ENCODE measurements at places on chromosomes 1 and 21. TPM values are rescaled to one million over a fixed set of nuclear protein-coding genes. Genes with fewer than 3 reads are reported as not detected.

- no peak for DNase-seq
- no peaks in the 10 kb centered on the region for H3K4me1 ChIP-seq
- no peaks in the 10 kb centered on the region for H3K27me3 ChIP-seq
- H3K36me3 ChIP-seq = no peaks in the 10 kb centered on the region
- no peak overlapping the region for H3K27ac ChIP-seq
Observed at GRCh38 chr1:218536296-218536986, 191.3 kb downstream of the TGFB2 start.

The PRAMEF9 gene
- total RNA-seq = not detected

GRCh38 chr1:201511396-201511940 is 4.5 kb upstream of the CSRP1 start:
- H3K27ac ChIP-seq = no peak overlapping the region
- H3K27me3 ChIP-seq = no peaks in the 10 kb centered on the region
- H3K4me3 ChIP-seq = no peak overlapping the region
- H3K4me1 ChIP-seq = peaks cover 8% of the 10 kb centered on the region
- DNase-seq = no peak

- H3K27me3 ChIP-seq = peaks cover 21% of the 10 kb centered on the region
- no peak overlapping the region for H3K27ac ChIP-seq
- no peak for DNase-seq
- H3K36me3 ChIP-seq = no peaks in the 10 kb centered on the region
- H3K4me3 ChIP-seq = no peak overlapping the region
Observed at GRCh38 chr1:208242941-208243526, 1.1 kb downstream of the PLXNA2 start.

The KRTAP21-2 gene
- not detected for total RNA-seq

DNA sequence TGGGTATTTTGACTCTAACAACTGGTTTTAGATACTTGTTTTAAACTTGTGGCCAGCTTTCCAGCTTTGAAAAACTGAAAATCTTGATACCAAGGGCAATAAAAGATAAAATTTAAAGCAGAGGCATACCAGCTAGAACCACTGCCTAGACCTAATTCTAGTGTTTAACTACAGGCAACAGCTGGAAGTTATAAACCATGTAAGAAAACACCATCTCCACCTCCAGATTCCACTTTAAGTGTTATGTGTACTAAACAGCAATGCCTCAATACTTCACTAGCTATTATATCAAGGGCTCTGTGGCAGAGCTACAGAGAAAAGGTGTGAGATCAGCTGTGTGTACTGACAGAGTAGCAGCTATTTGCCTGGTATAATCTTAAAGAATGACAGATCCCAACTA is 69.5 kb downstream of the LPAR3 start:
- DNase-seq = no peak
- no peaks in the 10 kb centered on the region for H3K36me3 ChIP-seq
- H3K4me1 ChIP-seq = no peaks in the 10 kb centered on the region
- no peak overlapping the region for H3K27ac ChIP-seq

The C21orf58 gene
- 13.4 TPM for total RNA-seq

DNA sequence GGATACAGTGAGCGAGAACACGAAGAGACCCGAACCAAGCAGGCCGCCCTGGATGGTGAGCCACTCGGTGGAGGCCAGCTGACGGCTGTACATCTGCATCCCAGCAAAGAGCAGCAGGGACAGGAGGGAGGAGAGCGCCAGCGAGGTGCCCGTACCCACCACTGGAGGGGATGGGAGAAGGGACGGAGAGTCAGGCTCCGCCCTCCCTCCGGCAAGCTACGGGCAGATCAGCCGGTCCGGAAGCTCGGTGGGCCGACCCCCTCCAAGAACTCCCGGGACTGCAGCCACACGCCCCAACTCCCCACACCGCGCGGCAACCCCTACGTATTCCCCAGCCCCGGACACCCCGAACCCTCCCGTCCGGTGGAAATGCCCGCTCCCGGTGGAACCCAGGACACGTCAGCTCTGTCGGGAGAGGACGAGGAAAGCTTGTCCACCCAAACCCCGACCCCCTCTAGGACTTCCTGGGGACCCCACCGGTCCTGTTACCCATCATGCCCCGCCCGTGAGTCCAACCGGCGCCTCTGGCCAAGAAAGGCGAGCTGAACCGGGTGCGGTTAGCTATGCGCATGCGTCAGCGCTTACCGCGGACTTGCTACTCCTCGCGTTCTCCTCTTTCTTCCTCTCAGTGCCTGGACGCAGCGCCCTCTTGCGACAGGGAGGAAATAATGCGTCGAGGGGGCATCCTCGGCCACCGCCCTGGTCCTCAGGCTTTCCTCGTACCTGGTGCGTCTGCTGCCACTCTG is at the start of gene KRTCAP2:
Gene KRTCAP2 (minus strand): TSS at position 573 of the 746 bp plus-strand sequence. CDS start 80 bp downstream, at position 493.
- H3K4me1 ChIP-seq = peaks cover 41% of the 10 kb centered on the region
- peaks cover 27% of the 10 kb centered on the region for H3K36me3 ChIP-seq
- peak within 1 kb of the TSS; percentile 94 for H3K27ac ChIP-seq
- peak within 1 kb of the TSS; percentile 97 for H3K4me3 ChIP-seq
- peak; percentile 91 for DNase-seq
- H3K27me3 ChIP-seq = no peaks in the 10 kb centered on the region

Data from CD8-positive, alpha-beta memory T cell (primary cell).